ENCODE measurements at places on chromosomes 3 and 15.

- DNase-seq, result no peak
Observed at GRCh38 chr3:171245796-171246765, 214.1 kb downstream of the TNIK start.

GRCh38 chr3:130378677-130379191 is 33.3 kb downstream of the COL6A5 start:
- DNase-seq, result no peak

DNA sequence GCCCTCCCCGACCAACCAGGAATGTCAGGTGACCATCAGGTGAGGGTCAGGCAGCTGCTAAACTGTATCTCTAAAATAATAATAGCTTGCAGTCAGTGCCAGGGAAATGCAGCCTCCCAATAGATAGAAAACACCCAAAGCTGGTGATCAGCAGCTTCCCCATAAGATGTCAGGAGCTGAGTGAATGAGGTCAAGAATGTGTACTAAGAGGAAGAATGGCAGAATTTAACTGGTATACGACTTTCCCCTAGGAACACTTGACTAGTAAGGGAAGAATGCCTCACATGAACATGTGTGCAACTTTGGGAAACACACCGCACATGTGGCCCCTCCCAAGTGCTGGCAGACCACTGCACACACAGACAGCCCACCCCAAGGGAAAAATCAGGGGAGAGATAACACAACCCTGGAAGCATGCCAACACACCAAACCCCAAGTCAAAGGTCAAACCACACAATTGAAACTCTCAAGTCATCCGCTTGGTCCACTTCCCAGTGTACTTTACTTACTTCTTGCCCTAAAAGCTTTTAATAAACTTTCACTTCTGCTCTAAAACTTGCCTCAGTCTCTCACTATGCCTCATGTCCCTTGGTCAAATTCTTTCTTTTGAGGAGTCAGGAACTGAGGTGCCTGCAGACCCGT is 806.5 kb downstream of the OTOL1 start:
- DNase-seq, result peak; percentile 19

GRCh38 chr3:99094606-99095005 is 193.1 kb upstream of the DCBLD2 start:
- no peak for DNase-seq

- peak; percentile 67 for DNase-seq
Observed at GRCh38 chr3:135513106-135514059, 452.1 kb upstream of the PPP2R3A start.

GRCh38 chr3:15905041-15905440 is 107.3 kb upstream of the ANKRD28 start:
- no peak for DNase-seq

DNA sequence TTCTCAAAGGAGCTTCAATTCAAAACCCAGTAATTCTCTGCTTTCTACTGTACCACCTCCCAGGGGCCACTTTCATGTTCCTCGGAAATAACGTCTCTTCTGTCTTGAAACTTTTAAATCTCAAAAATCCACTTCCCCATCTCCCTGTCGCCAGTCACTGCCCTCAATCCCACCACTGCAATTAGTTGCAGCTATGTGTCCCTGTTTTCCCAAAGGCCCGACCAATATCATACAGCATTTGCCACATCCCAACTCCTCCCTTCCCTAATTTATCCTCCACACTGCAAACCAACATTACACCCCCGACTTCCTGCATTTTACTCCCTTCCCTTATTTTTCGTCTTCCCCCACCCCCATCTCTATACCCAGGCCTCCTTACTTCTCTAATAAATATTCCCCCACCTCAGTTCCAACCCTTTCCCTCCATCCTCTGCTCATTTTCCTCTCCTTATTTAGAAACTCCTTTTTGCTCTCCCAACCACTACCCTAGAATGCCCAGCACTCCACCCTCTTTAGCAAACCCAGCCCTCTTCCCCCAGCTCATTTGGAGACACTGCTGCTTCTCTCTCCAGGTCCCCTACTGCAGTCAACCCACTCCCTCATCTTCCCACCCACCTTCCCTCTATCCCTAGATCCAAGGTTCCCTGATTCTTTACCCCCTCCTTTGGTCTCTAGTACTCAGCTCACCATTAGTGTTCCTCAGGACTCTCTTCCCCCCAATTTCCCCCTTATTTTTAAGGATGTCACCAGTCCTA is 1.1 kb downstream of the NPTN start:
- DNase-seq, result peak; percentile 80

DNA sequence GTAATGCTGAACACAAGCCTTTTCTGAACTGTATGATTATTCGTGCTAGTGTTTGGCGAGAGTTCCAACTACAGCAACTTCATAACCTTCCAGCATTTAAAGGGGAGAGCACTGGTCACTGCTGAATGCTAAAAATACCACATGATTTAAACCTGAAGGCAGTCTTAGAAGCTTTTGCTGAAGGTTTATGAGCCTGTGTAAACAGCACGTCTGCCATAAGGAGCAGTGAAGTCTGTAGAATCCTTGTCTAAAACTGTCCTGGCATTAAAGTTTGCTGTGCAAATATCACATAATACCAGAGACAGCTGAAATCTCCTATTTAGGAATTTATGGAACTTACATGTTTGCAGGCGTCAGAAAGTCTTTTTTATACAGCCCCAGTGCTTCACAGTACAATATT is 5.9 kb downstream of the SATB1 start:
- DNase-seq, result no peak

GRCh38 chr3:194323785-194324735 is 27.1 kb downstream of the CPN2 start:
- DNase-seq, result peak; percentile 72

GRCh38 chr3:77038468-77038929 is 1.4 kb upstream of the ROBO2 start:
- peak; percentile 82 for DNase-seq

GRCh38 chr3:9074079-9074478 is 110.8 kb upstream of the RAD18 start:
- DNase-seq, result peak; percentile 74

DNA sequence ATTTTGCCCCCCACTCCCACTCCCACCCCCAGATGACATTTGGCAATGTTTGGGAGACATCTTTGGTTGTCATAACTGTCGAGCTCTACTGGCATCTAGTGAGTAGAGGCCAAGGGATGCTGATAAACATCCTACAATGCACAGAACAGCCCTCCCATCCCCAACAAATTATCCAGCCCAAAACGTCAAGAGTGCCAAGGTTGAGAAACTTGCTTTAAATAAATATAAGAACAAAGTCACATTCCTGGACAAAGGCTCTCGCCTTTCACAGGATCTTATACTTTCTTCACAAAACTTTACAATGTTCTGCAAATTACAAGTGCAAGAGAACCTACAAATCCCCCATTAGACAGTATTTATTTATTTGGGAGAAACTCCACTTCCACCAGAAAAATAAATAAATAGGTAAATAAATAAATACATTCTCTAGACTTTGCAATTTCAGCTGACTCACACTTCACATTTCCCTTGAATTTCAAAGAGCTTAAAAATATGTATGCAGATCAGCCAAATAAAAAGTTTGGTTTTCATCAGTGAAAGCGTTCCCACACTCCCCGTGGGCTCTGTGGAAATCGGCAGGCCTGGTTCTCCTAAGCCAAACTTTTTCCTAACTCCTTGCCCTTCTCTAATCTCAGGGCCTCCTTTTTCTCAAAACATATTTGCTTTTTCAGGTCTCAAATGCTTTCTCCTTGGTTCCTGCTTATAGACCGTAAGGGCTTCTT is 12.7 kb upstream of the CPA3 start:
- DNase-seq, result no peak

DNA sequence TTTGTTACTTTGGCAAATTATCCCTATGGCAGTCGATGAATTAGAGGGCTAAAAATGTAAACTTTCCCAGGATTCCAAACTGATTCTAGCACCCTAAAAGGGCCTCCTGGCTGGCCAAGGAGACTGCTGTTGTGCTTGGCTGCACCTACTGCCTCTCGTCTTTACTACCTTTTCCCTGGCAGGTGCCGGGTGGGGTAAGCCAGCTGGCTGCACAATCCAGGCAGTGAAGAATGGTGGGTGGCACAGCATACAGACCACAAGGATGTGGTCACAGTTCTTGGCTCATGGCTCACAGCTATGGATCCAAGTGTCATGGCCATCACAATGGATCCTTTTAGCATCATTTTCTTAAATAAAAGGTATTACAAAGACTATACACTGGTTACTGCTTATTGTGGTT is 20.7 kb upstream of the SLC25A26 start:
- no peak for DNase-seq

- DNase-seq, result no peak
Observed at GRCh38 chr3:126180477-126181397, at the start of gene ALDH1L1. ALDH1L1 (minus strand) TSS chr3:126180586; CDS start chr3:126160979, 19,607 bp downstream.

DNA sequence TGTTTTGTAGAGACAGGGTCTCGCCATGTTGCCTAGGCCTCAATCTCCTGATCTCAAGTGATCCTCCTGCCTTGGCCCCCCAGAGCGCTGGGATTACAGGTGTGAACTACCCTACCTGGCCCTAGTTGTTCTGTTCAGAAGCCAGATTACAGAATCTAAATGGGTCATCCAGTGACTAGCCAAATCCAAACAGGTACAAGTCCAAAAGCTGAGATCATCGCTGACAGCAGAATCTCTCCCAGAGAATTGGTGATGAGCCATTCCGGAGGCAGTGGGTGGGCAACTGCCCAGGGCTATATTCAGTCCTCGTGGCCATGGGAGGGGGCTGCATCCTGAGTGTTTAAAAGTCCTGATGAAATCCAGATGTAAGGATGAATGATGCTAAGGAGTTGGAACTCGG is 47.5 kb upstream of the SEMA4B start:
- DNase-seq, result peak; percentile 36

DNA sequence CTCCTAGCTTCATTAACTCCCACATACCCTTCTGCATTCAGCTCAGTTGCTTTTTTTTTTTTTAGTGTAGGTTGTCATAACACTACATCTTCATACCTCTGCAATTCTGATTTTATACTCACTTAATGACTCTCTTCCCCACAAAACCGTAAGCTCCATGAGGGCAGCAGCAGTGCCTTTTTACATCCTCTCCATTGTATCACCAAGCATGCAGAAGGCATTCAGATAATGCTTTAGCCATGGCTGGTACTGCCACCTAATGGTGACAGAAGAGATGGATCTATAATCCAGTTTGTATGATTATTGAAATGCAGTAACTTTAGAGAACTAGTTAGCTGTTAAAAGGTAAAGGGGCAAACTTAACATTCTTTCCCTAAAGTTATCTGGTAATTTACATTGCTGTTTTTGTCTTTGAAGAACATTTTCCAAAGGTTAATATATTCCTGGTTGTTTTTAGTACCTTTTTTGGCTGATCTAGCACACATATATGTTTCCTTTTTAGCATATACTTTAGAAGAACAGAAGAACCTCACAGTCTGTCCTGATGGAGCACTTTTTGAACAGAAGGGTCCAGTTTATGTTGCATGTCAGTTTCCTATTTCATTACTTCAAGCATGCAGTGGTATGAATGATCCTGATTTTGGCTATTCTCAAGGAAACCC is 36.8 kb downstream of the ATP1B3 start:
- peak; percentile 56 for DNase-seq

DNA sequence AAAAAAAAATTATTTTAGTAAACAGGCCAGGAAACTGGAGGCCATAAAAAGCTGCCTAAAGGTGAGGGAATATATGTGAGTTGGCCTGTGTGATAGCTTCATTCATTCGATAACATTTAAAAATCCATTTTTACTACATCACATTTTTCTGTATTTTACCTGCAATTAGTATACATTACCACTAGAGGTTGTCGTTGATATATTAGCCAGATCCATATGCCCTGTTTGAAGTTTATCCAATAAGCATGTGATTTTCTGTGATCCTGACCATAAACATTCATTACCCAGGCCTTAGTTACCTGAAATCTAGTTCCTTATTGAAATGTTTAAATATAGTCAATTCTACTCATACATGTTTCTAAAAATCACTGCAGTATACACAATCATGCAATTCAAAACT is 71.4 kb downstream of the ARNT2 start:
- DNase-seq, result no peak

DNA sequence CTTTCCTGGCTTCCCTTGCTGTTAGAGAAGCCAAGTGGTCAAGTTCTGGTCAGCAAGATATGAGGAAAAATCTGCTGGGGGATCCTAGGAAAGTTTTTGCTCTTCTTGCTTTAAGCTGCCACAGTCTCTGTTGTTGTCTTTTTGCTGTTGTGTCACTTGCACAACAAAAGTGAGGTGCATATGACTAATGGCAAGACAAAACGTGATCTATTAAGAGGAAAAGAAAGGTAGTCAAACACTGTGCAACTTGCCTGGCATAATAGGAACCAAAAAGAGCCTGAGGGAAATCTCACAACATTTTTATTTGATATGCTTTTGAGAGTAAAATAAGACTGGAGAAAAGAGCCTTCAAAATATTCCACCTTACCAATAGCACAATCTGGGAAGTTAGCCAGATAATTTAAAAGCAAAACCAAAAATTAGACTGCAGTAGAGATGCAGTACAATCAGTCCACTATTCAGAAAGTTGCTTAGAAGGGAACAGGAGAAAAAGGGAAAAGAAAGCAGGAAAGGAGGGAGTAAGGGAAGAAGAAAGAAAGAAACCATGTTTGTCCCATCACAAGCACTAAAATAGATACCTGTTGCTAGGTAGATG is 110.0 kb upstream of the SLC4A7 start:
- peak; percentile 11 for DNase-seq

- DNase-seq, result peak; percentile 32
Observed at GRCh38 chr3:98695796-98696195, 67.3 kb upstream of the ST3GAL6 start.

DNA sequence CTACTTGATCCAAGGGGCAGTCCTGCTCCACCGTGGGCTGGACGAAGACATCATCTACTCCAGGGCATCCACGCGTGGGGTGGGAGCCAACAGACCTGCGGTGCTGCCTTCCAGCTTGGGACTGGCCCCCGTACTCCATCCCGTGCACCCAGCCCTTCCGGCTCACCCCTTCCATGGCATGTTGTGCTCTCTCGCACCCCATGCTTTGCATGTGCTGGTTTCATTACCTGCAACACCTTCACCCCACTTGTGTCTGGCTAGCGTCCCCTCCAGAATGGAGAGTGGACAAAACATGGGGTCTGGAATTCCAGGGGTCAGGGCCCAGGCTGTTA is 30.2 kb downstream of the SEMA7A start:
- DNase-seq, result no peak

GRCh38 chr15:68364028-68364659 is 67.8 kb downstream of the ITGA11 start:
- DNase-seq, result no peak

- no peak for DNase-seq
Observed at GRCh38 chr3:151813799-151814198, at the start of gene AADAC. AADAC (plus strand) TSS chr3:151814116; CDS start chr3:151814163, 47 bp downstream.

DNA sequence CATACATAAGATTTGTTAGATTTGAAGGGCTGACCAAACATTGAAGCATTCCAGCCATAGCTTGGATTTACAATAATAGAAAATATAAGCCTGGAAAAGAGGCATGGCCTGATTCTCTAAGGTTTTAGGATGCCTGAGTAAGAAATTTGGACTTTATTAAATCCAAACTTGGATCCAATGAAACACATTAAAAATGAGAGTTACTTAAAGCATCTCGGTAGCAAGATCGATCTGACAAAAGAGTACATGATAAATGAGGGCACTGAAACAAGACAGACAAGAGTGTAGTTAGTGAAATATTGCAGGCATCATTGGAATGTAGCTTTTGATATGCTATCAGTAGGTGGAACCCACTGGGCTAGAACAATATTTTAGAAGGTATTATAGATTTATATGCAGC is 855.7 kb upstream of the DPPA4 start:
- DNase-seq, result no peak
